HCT116 (cell line): ENCODE measurements at places on chromosomes 7 and 10.
A peak's percentile ranks its signal among the peaks of the same experiment; 100 is the strongest.

GRCh38 chr7:110827287-110827855 lies 263.6 kb upstream of the LRRN3 start:
- DNase-seq = no peak

DNA sequence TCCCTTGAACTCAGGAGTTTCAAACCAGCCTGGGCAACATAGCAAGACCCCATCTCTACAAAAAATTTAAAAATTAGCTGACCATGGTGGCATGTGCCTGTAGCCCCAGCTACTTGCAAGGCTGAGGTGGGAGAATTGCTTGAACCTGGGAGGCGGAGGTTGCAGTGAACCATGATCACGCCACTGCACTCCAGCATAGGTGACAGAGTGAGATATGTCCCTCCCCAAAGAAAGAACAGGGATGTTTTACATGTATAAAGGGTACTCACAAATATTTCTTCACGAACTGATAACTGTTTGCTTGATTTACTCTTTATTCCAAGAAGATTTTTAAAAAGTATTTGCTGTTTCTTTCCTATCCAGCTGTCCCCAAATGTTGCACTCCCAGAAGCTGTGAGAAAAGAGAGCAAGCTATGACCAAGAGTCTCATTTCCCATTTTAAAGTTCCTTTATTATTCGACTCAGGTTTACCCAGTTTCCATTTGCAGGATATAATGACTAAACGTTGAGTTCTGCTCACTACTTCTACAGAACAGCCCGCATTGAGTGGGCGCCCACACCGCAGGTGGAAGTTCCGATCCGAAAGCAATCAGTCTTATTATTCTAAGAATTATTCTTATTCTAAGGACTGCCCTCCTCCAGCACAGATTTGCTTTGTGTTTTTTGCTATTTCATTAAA lies 90.7 kb downstream of the APBB1IP start:
- no peak for DNase-seq

- no peak for DNase-seq
Measured at GRCh38 chr7:131012477-131013031, 278.5 kb upstream of the KLF14 start.

- DNase-seq = no peak
Measured at GRCh38 chr7:71300603-71301002, 168.7 kb downstream of the GALNT17 start.

DNA sequence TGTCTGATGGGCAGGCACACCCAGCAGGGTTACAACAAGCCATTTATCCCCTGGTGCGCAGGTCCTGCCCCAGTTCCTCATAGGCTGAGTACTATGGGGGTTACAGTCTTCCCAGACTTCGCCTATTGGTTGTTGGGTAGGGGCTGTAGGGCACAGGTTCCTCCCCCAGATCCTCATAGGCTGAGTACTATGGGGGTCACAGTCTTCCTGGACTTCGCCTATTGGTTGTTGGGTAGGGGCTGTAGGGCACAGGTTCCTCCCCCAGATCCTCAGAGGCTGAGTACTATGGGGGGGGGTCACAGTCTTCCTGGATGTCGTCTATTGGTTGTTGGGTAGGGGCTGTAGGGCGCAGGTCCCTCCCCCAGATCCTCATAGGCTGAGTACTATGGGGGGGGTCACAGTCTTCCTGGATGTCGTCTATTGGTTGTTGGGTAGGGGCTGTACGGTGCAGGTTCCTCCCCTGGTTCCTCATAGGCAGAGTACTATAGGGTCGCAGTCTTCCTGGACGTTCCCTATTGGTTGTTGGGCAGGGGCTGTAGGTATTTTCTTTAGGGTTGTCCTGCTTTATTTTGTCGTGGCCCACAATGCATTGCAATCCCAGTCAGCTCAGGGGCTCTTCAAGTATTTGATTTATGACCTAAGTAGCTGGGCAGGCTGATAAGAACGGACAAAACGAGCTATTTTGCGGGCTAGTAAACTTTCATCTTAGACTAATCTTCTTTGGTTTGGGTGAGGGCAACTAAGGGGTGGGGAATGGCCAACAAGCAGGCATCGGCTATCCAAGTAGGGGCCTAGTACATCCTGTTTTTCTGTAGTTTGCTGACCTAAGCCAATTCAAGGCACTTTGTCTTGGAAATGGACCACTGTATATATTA lies 3.4 kb downstream of the LRRC27 start:
- no peak for DNase-seq

GRCh38 chr10:49282306-49282705 lies 16.7 kb upstream of the C10orf71 start:
- no peak for DNase-seq

- no peak for DNase-seq
Measured at GRCh38 chr10:70379581-70380176, 2.7 kb downstream of the LRRC20 start.

DNA sequence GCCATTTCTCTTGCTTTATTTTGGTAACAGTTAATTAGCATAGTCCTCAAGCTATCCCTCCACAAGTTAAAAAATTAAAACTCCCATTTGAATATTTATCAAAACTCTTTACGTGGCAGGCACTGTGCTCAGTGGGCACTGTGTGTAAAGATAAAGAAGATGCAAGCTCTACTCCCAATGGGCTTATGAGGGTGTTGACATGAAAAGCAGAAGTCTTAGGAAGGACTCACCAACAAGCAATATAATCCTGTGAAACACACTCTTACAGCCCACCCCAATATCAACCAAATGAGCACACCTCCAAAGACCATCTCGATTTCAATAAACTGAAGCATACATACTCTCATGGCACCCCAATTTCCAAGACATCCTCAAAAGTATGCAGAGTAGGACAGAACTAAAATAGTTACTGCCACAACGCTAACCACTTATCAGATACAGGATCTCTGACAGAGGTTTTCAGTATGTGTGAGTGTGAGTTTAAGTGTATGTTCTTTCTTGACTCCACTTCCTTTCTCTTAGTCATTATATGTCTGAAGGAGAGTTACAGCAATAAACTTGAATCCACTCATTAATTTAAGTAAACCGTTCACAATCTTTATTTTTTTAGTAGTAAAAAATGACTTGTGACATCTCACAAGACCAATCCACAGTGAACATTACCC lies 120.0 kb downstream of the PDE1C start:
- no peak for DNase-seq

- DNase-seq = no peak
Measured at GRCh38 chr7:868189-868486, 8.2 kb upstream of the GET4 start.

DNA sequence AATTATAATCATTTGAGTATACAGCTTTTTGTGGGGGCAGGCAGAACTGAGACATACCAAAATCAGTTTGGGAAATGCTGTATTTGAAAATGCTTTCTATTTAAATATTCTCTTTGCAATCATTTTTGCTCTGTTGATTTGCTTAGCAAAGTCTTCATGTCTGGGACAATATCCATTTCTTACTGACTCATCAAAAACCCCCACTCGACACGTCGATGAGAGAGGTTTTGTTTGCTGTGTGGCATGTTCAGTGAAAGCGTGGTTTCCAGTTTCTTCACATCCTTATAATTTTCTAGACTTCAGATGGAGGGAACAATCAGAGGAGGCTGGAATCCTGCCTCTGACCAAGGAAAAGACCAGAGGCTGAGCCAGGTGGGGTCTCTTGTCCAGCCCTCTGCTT lies 28.9 kb downstream of the HTRA1 start:
- no peak for DNase-seq

DNA sequence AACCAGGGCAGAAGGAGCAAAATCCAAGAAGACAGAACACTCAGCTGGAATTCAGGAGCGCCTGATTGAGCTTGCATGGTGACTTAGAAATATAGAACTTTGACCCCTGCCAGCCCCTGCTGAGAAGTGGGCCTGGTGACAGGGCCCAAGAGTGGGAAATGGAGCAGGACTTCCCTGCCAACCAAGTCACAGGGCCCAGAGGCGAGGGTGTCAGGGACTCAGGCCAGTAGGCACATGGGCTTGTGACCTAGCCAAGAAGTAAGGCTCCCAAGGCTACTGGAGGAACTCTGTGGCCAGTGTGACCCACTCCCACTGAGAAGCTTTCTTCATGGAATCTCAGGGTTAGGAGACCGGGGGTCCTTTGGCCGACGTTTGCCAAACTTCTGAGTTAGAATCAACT lies 31.9 kb downstream of the LRRC20 start:
- no peak for DNase-seq

DNA sequence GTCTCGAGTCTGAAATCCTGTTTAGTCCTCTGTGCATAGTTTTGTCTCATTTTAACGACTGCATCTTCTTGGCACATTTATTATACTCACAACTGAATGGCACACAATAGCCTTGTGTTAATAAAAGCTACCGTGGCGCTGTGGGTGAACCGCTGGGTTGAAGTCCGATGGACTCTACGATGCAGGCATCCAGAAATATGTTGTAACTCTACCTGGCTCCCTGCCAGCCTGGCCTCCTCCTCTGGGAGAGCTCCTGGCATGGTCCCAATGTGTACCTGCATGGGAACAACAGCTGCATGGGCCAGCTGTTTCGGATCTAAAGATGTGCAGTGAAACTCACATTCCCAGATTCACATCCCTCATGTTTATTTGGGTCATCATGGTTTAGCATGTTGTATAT lies 3.7 kb upstream of the DPYSL4 start:
- DNase-seq = no peak

GRCh38 chr10:44348496-44348895 lies 36.4 kb downstream of the CXCL12 start:
- no peak for DNase-seq

DNA sequence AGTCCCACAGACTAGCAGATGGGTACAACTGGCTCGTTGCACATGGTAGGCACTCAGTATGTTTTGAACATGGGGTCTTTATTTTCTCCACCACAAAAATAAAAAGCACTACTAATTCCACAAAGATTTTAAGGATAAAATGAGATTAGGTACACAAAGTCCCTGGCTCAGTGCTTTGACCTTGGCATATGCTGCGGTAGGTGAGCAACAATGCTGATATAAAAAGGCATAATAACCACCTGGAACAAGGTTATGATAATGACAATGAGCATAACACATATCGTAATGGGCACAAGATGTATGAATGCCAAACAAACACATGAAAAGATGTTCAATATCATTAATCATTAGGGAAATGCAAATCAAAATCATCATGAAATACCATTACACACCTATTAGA lies 26.9 kb downstream of the SGMS1 start:
- no peak for DNase-seq

DNA sequence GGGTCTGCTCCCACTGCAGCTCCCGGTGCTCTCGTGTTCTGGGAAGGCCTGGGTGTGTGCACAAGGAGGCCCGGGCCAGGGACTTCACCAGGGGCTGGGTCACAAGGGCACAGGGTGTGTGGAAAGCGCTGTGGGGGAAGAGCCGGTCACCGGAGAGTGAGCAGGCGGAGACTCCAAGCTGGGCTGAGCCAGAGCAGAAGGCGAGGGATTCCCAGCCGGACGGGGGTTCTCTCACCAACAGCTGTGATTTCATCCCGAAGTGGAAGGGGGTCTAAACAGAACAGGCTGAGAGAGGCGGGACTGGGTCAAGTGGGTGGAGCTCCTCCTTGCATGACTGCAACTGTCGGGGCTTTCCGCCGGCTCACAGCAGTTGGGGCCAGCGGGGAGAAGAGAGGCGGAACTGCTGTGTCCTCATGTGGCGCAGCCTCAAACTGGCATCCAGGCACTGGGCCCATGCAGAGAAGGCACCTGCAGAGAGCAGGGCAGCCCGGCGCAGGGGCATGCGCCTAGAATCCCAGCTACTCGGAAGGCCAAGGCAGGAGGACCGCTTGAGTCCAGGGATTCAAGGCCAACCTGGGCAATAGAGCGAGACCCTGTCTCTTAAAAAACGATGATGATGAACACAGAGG lies 7.6 kb upstream of the ORAI2 start:
- no peak for DNase-seq

GRCh38 chr7:1961701-1962276 lies 271.0 kb downstream of the MAD1L1 start:
- DNase-seq = peak; percentile 49

DNA sequence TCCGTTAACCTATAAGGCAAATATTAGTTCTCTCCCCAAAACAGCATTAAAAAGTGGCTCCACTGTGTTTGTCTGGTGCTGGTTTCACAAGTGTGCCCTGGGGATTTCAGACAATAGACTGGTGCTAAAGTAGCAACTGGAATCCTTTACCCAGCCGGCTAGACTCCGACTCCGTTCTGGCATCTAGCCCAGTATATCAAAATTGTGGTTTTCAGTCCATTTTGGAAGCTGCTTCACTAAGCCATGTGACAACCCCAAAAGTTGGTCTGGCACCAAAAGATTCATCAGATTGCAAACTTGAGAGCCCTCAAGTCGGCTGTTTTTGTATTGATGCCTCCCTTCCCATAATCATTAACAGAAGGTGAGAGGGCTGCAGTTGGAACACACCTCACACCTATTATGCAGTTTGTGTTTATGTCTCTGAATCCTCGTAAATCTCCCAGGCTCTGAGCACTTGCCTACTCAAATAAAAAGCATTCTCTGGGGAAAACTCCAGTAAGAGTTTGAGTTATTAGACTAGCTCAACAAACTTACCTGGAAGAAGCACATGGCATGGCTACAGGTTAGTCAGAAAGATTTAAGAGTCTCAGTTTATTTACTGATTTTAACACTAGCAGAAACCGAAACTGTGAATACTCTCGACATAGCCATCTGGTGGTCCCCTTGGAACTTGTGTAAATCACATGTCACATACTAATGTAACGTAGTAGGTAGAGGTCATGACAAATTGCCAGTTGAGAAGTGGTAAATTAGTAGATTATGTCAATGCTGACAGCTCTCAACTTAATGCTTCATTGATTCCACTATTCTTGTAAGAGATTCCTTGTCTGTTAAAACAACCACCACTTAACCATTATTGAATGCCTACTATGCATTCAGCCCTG lies 14.8 kb upstream of the WNT16 start:
- peak; percentile 88 for DNase-seq

DNA sequence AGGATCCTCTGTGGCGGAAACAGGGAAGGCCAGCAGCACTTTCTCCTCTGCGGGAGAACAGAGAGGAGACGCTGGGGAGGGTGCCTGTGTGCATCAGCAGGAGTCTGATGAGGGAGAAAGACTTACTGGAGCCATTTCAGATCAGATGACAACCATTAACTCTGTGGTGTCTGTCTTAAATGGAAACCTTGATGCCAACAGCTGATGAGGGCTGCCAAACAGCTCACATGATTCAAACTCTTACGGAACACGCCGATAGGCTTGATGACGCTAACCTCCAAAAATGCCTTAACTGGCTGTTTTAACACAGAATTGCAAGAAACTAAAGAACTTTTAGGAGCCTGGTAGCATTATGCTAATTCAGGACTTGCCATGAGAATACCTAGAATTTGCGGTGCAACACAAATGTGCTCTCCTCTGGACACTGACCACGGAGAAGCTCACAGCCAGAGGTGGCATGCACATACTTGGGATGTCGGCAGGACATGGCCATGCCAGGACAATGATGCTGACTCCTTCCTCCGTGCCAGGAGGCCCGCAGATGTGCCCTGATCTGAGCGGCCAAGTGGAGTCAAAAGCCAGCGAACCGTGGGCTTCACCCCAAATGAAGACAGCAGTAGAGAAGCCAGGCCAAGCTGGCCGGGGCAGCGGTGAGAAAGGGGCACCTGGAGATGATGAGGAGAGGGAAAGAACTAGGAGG lies 154.9 kb downstream of the ZMYND11 start:
- no peak for DNase-seq

GRCh38 chr10:52875336-52875735 lies 102.8 kb upstream of the MBL2 start:
- DNase-seq = no peak
